Activated CD4-positive, alpha-beta T cell treated with anti-CD3 and anti-CD28 coated beads for 24 hours (primary cell): ENCODE measurements at places on chromosomes 7 and 10.

- peak; percentile 53 for DNase-seq
Observed at GRCh38 chr7:28179120-28180030, 1.2 kb downstream of the JAZF1 start.

- DNase-seq: no peak
Observed at GRCh38 chr7:13028036-13028824, 340.8 kb downstream of the ARL4A start.

DNA sequence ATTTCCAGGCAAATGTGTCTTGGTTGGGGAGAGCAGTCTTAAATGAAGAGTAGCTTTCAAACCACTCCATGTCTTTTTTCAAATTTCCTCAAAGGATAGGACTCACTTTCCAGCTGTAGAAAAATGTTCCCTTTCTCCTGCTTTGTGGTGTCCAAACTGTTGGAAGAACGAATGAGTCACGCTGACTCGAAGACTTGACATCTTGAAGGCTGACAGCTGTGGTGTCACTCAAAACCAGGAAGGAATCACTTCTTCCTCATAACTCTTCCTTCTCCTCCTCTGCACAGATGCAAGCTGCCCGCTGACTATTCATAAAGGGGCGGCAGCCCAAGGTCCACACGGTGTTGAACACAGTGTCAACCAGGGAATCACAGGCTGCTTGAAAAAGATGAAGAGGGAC, 19.2 kb downstream of the PLA2G12B start:
- DNase-seq: no peak

GRCh38 chr7:43306404-43306803, 194.0 kb downstream of the HECW1 start:
- DNase-seq: no peak

- DNase-seq: no peak
Observed at GRCh38 chr7:136685501-136686173, 182.8 kb upstream of the CHRM2 start.

- DNase-seq: no peak
Observed at GRCh38 chr10:482051-482501, 207.4 kb downstream of the DIP2C start.

DNA sequence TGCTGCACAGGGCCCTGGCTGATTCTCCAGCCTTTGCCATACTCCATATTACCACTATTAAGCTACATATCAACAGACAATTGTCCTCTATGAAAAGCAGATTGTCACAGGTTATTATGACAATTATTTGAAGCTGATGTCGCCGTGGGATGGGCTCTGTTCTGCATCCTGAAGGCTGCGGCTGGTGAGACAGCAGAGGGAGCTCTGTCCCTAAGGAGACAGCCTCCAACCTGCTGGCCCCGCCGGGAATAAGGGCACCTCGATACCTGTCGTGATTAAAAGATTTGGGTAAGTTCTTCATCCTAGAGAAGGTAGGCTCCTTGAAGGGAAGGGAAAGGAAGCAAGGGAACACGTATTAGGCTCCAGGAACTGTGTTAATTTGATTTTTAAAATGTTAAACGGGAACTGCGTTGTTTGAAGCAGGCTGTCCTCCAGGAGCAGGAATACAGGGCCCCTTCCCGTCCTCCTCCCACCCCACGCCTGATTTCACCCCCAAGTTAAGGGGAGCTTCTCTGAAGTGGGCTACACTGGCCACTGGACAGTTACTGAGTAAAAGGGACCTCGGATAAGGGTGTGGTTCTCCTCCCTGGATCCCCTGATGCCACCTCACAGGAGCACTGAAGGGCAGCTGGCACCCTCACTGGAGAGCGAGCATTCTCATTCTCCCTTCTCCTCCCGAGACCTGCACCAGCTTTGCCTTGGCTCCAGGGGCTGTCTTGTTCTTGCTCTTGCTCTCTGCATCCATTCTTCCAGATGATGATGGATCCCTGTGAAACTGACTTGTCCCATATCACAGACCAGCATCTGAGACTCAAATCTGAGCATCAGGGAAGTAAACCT, 11.8 kb upstream of the TIAL1 start:
- peak; percentile 7 for DNase-seq
